ENCODE measurements at places on chromosomes 2 and 18. TPM values are rescaled to one million over a fixed set of nuclear protein-coding genes. Genes with fewer than 3 reads are reported as not detected.

ZSCAN30 gene
- 21.5 TPM for total RNA-seq

COPS7B gene
- total RNA-seq = 17.8 TPM

ITGA4 gene
- total RNA-seq = 117 TPM

LAMA1 gene
- 48.1 TPM for total RNA-seq

CCDC178 gene
- not detected for total RNA-seq

MXD1 gene
- 3.3 TPM for total RNA-seq

FEV gene
- total RNA-seq = not detected

POTEC gene
- not detected for total RNA-seq

POTEF gene
- total RNA-seq = not detected

PSTPIP2 gene
- 3.5 TPM for total RNA-seq

TNFAIP6 gene
- total RNA-seq = 23.5 TPM

CPLX4 gene
- not detected for total RNA-seq

BOLL gene
- total RNA-seq = not detected

FAM124B gene
- total RNA-seq = not detected

IRS1 gene
- 21.3 TPM for total RNA-seq

SP110 gene
- total RNA-seq = 17.3 TPM

RNU2-63P gene
- 275 TPM for total RNA-seq

CACNB4 gene
- total RNA-seq = 0.37 TPM

ANKRD36B gene
- 31.6 TPM for total RNA-seq

MARCO gene
- under 0.01 TPM for total RNA-seq

ATP5F1A gene
- 689 TPM for total RNA-seq

EHBP1 gene
- 80.5 TPM for total RNA-seq

AP1S3 gene
- 1.8 TPM for total RNA-seq

ANO7 gene
- total RNA-seq = 0.78 TPM

Measured in subcutaneous preadipocyte (primary cell).